Epithelial cell of esophagus (primary cell): ENCODE measurements at places on chromosomes 3 and 15.
A peak's percentile ranks its signal among the peaks of the same experiment; 100 is the strongest.

- no peak for DNase-seq
Measured at GRCh38 chr3:29635888-29636287, 355.0 kb downstream of the RBMS3 start.

GRCh38 chr15:97874139-97874538 lies 86.4 kb upstream of the ARRDC4 start:
- no peak for DNase-seq

DNA sequence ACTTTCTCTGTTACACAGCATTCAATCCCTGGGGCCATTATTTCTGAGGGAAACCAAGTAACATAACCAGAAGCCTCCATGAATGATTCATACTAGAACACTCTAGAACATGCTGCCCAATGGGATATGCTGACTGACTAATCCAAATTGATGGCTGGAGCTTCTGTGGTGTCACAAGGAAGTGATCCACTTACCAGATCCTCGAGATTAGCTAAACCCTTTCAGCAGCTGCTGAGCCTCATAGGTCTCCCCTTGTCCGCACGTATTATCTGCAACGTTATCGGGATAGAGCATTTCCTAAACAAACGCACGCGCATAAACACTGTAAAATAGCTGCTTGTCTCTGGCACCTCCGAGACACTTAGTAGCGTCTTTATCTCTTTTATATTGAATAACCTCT lies 61.2 kb upstream of the PROK2 start:
- peak; percentile 40 for DNase-seq

GRCh38 chr3:5298453-5298852 lies 110.9 kb downstream of the EDEM1 start:
- peak; percentile 9 for DNase-seq

GRCh38 chr15:74569731-74570070 lies 28.7 kb downstream of the ARID3B start:
- DNase-seq: no peak

- DNase-seq: peak; percentile 47
Measured at GRCh38 chr3:53150247-53151085, 10.5 kb upstream of the PRKCD start.

GRCh38 chr3:43215663-43216275 lies 70.6 kb upstream of the SNRK start:
- no peak for DNase-seq

DNA sequence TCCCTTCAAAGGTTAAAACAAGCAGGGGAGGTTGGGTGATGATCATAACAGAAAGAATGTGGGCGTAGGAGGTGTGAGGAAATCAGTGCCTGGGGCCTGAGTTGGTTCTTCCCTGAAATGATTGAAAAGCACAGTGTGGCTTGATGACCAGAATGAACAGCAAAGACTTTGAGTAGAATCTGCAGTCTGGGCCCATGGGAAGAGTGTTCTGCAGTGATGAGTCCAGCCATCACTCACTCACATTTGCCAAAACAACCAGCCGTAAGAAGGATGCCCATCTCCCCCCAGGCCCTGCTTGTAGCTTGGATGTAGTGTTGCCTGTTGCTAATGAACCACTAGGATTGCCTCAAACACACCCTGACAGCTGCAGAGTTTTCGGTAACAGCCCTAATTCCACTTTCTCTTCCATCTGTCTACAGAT lies 67.9 kb downstream of the VGLL3 start:
- DNase-seq: peak; percentile 95

DNA sequence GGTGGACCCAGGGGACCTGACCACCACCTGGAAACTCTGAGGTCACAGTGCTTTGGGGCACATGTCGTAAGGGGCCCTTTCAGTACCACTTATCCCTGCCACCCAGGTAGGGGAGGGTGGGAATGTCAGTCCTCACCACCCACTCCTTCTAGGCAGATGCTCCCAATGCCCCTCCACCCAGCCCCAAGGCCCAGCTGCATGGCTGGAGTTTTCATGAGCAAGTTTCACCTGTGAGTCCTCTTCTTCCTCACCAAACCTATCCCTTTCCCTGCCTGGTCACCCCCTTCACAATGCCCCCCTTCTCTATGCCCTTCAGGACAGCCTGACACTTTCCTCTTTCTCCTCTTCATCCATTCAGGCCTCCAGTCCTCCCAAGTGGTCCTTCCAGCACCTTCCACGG lies 9.8 kb downstream of the FAM174B start:
- no peak for DNase-seq

GRCh38 chr3:186888569-186888968 lies 41.8 kb upstream of the ST6GAL1 start:
- DNase-seq: no peak

GRCh38 chr3:30500666-30501399 lies 105.6 kb upstream of the TGFBR2 start:
- no peak for DNase-seq

- DNase-seq: peak; percentile 14
Measured at GRCh38 chr3:171267104-171267503, 193.1 kb downstream of the TNIK start.

GRCh38 chr15:34301058-34301457 lies 36.5 kb downstream of the SLC12A6 start:
- DNase-seq: peak; percentile 53

- DNase-seq: peak; percentile 61
Measured at GRCh38 chr15:69976366-69976994, 121.2 kb downstream of the TLE3 start.

GRCh38 chr15:99435877-99436541 lies 129.8 kb upstream of the MEF2A start:
- no peak for DNase-seq

GRCh38 chr3:158105119-158105709 lies 1.0 kb downstream of the SHOX2 start:
- DNase-seq: no peak

GRCh38 chr3:159616234-159616825 lies 372.3 kb upstream of the IL12A start:
- peak; percentile 61 for DNase-seq

DNA sequence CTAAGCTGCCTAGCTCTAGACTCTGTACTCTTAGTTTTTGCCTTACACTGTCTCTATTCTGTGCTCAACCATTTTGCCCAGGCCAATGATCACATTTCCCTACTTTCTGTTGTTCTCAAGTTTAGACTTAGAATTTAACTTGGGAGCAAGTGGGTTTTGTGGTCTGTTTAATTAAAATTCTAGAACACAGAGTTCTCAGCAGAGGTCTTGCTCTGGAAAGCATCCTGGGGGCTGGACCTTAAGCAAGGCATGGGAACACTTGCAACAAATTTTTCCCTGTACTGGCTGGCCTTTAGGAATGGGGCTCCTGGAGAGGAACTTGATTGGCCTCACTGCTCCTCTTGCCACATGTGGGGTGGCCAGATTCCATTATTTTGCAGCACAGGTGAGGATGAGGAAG lies 236.3 kb upstream of the LRTM1 start:
- no peak for DNase-seq

DNA sequence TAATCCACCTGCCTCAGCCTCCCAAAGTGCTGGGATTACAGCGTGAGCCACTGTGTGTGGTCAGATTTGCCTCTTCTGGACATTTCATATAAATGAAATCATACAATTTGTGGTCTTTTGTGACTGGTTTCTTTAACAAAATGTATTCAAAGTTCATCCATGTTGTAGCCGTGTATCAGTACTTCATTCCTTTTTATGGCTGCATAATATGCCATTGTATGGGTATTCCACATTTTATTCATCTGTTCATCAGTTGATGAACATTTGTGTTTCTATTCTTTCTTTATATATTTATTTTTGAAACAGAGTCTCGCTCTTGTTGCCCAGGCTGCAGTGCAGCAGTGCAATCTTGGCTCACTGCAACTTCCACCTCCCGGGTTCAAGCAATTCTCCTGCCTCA lies 25.8 kb downstream of the WDR76 start:
- no peak for DNase-seq

DNA sequence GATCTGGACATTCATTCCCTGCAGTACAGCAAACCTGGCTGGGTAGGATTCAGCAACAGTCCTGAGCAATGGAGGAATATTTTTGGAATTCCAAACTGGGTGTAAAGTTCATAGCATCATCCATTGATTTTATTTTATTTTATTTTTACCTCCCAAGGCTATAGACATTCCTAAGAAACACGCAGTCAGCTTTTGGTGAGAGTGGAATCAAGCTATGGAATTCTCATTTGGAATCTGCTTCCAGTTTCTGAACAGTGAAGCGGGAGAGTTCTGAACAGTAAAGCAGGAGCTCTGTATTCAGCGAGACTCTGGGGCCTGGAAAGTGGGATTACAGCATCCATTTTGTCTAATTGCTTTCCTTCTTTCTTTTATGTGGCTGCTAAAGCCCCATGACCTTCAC lies 1.4 kb upstream of the PDZRN3 start:
- DNase-seq: no peak

- peak; percentile 94 for DNase-seq
Measured at GRCh38 chr15:33201491-33202231, 7.1 kb upstream of the FMN1 start.

DNA sequence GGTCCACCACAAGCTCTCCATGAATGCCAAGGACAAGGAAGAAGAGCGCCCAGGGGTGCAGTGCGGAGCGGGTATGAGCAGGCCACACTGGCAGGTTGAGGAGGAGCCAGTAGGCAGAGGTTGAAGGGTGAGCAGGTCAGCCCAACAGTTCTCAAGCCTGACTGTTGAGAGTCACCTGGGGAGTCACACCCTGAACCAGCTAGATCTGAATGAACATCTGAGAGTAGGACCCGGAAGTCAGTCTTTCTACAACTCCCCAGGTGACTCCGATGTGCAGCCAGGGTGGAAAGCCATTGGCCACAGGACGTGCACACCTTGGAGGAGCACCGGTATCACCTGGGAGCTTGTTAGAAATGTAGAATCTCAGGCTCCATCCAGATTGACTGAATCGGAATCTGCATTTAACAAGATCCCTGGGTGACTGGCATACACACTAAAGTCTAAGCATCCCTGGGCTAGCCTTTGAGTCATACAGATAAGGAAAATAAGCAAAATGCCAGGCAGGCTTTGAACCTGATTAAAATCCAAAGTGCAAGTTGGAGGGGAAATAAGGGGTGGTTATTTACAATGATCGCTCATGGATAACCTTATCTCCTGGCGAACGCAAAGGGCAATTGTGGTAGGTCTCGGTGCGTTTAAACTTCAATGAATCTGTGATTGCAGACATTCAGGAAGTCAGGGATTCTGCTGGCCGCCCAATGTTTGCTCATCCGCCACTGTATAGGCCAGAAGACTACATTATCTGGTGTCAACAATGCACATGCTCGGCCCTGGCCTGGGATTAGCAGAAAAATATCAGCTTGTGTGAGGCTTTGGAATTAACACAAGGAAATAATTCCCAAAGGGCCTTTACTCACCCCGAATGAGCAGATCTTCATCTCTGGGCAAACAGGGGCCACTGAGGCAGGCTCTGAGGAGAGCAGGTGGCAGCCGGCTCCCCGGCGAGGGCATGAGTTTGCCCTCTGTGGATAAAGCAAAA lies 11.7 kb upstream of the LYZL4 start:
- DNase-seq: no peak

GRCh38 chr3:160038862-160039562 lies 50.4 kb downstream of the IL12A start:
- peak; percentile 26 for DNase-seq

DNA sequence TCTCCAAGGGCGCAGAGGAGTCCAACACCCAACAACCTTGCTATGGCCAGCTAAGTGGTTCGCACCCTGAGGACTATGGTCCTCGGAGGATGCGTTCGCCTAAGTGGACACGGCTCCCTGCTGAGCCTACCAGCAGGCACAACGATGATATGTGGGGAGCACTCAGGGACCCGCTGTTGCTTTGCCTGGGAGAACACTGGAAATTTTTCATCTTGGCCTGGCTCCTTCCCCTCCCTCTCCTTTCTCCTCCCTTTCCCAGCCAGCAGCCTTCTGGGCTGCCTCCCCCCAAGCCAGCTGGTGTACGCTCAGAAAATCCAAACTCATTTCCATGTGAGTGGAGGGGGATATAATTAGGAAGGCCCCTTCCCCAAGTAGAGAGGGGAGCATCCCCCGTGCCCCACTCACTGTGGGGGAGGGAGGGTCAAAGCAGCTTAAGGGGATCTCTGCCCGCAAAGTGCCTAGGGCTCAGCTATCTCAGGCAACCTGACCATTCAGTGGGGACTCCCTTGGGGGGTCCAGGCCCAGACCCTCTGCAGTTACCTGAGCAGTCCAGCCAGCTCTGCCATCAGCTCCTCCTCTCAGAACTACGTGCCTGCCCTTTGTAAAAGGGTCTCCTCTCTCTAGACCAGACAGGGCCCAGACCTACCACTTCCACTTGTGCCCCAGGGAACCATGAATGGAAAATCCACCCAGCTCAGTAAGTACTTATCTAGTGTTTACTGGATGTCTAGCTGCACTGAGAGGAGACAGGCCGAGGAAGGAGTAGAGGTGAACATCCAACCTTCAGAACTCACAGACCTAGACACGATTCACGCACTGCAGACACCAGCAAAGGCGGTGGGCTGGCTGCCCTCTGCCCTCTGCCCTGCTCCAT lies 742 bp upstream of the SEMA7A start:
- no peak for DNase-seq

GRCh38 chr3:14925729-14926591 lies 21.4 kb upstream of the NR2C2 start:
- DNase-seq: peak; percentile 75

GRCh38 chr15:71325481-71325880 lies 210.2 kb downstream of the THSD4 start:
- DNase-seq: peak; percentile 17

GRCh38 chr3:57852896-57853295 lies 96.8 kb downstream of the SLMAP start:
- peak; percentile 20 for DNase-seq

- DNase-seq: peak; percentile 54
Measured at GRCh38 chr3:150114873-150115540, 144.3 kb upstream of the PFN2 start.

GRCh38 chr15:60582370-60583036 lies 103.6 kb upstream of the ICE2 start:
- DNase-seq: no peak

- DNase-seq: no peak
Measured at GRCh38 chr3:114375608-114376421, 82.0 kb downstream of the TIGIT start.

GRCh38 chr15:37204692-37205091 lies 104.3 kb upstream of the MEIS2 start:
- DNase-seq: no peak

- no peak for DNase-seq
Measured at GRCh38 chr3:183779896-183780465, 45.4 kb downstream of the MAP6D1 start.

- no peak for DNase-seq
Measured at GRCh38 chr15:31975830-31976229, 54.5 kb upstream of the CHRNA7 start.

DNA sequence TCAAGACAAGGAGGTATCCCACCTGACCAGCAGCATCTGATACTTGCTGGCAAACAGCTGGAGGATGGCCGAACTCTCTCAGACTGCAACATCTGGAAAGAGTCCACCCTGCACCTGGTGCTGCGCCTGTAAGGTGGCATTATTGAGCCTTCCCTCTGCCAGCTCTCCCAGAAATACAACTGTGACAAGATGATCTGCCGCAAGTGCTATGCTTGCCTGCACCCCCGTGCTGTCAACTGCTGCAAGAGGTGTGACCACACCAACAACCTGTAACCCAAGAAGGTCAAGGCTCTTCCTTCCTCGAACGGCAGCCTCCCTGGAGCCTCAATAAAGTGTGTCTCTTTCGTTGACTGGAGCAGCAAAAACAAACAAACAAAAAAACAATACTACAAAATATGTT lies 2.2 kb upstream of the SLC4A7 start:
- no peak for DNase-seq
